ENCODE measurements at places on chromosomes 13 and 19.
A peak's percentile ranks its signal among the peaks of the same experiment; 100 is the strongest.

- DNase-seq, result no peak
Observed at GRCh38 chr19:16377521-16377920, 52.9 kb downstream of the KLF2 start.

GRCh38 chr19:1232652-1233072, 5.1 kb downstream of the CBARP start:
- no peak for DNase-seq

DNA sequence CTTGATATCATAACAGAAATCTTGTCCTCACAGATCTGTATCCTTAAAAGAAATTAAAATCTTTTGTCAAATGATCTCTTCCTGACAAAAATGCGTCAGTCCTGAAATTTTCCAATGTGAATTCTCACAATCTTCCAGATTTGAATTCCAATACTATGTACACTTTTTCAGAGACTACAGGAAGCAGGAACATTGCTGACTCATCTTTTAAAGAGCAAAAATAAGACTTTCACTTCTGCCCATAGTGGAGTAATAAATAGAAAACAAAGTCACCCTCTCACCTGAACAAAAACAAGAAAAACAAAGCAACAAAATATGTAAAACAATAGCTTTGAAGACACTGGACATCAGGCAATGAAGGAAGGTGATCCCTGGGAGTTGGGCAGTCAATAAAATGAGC, 167.0 kb upstream of the IPO5 start:
- no peak for DNase-seq

- no peak for DNase-seq
Observed at GRCh38 chr19:15279326-15279904, 47.2 kb upstream of the EPHX3 start.

DNA sequence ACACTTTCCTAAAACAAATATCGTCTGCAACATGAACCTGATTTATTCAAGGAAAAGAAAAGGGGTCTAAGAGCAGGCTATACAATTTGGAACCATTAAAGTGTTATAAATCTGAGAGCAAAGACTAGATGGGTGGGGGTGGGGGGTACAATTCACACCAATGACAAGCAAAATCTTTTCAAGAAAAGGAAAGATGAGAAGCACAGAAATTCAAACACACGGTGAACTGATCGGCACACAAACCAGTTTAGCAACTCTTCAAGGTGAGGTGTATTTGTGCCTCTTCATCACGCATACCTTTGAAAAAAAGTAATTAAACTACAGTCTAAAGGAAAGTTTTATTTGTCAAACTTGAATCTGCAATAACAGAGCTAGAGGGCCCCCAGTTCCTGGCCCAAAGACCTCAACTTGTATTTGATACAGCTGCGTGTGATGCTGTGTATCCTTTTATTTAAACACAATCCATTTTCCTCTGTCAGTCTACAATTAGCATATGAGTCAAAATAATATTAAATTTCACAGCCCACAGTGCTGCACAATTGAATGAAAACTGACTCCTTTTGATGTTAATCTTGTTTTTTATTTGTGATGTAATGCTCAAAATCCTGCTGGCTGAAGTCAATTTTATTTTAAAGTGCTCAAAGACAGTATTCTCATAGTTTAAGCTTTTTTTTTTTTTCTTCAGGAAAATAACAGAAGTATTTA, 14.2 kb downstream of the EFNB2 start:
- DNase-seq, result no peak

- peak; percentile 60 for DNase-seq
Observed at GRCh38 chr13:99086267-99087097, 108.6 kb upstream of the DOCK9 start.

DNA sequence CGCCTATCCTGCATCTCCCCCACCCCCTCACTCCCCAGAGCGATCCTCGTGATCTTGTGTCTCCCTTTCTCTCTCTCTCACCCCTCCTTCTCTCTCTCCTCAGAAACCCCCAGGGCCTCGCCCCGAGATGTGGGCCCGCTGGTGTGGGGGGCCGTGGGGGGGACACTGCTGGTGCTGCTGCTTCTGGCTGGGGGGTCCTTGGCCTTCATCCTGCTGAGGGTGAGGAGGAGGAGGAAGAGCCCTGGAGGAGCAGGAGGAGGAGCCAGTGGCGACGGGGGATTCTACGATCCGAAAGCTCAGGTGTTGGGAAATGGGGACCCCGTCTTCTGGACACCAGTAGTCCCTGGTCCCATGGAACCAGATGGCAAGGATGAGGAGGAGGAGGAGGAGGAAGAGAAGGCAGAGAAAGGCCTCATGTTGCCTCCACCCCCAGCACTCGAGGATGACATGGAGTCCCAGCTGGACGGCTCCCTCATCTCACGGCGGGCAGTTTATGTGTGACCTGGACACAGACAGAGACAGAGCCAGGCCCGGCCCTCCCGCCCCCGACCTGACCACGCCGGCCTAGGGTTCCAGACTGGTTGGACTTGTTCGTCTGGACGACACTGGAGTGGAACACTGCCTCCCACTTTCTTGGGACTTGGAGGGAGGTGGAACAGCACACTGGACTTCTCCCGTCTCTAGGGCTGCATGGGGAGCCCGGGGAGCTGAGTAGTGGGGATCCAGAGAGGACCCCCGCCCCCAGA, 12.8 kb upstream of the TOMM40 start:
- no peak for DNase-seq

DNA sequence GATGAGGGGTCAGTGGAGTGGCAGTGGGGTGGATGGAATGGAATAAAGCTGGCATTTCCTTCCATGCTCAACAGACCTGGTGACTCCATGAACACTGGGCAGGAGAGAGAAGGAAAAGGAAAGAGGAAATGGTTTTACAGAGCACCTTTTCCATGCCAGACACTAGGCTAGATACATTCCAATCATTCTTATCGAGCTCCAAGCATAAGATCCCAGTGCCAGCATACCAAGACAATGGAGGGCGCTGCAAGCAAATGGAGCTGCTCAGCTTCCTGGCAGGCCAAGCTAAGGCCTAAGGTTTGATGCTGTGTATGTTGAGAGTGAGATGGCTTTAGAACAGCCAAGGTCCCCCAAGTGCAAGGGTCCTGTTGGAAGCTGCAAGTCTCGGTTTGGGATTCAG, 113.2 kb downstream of the HSPH1 start:
- DNase-seq, result no peak

DNA sequence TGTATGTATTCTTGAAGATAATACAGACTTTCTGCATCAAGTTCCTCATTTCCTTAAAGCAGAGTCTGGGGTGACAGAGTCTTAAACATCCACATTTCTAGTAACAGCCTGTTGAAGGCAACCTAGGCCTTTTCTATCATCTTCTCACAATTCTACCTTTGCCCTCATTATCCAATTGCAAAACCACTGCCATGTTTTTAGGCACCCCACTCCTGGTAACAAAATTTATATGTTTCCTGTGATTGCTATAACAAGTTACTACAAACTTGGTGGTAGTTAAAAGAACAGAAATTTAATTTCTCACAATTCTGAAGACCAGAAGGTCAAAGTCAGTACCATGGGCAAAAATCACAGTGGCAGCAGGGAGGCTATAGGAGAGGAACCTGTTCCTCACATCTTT, 33.1 kb downstream of the TUBA3C start:
- DNase-seq, result no peak

GRCh38 chr13:92362717-92363116, 863.9 kb upstream of the GPC6 start:
- DNase-seq, result no peak

GRCh38 chr19:17488593-17489391, 18.5 kb downstream of the SLC27A1 start:
- DNase-seq, result peak; percentile 73

DNA sequence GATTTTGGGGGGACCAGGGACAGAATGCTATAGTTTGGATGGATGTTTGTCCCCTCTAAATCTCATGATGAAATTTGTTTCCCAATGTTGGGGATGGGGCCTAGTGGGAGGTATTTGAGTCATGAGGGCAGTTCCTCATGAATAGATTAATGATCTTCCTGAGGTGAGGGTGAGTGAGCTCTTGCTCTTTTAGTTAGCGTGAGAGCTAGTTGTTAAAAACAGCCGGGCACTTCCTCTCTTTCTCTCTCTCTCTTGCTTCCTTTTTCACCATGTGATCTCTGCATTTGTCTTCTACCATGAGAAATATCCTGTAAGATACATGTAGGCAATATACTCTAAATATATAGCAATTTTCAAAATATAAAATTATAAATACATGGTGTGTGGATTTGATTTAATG, 290.8 kb upstream of the PCDH9 start:
- no peak for DNase-seq

- no peak for DNase-seq
Observed at GRCh38 chr19:14181906-14182305, 24.1 kb downstream of the ADGRL1 start.

DNA sequence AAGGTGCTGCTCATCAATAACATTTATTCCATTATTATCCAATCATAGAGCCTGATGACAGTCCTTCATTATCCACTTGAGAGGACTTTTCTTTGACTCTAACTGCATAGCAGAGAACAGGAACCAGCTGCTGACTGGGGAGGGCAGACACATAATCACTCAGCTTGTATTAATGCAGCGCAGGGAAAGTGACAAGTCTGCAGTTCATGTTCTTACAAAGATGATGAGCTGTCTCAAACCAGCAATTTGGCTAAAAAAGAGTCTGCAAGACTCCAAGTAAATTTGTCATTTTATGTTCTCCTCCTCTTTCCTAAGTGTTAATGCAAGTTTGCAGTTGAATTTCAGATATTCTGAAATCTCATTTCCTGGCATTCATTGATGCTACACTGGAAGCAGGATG, 40.0 kb upstream of the CBY2 start:
- DNase-seq, result no peak

GRCh38 chr13:25253702-25254101, 33.6 kb downstream of the MTMR6 start:
- no peak for DNase-seq

DNA sequence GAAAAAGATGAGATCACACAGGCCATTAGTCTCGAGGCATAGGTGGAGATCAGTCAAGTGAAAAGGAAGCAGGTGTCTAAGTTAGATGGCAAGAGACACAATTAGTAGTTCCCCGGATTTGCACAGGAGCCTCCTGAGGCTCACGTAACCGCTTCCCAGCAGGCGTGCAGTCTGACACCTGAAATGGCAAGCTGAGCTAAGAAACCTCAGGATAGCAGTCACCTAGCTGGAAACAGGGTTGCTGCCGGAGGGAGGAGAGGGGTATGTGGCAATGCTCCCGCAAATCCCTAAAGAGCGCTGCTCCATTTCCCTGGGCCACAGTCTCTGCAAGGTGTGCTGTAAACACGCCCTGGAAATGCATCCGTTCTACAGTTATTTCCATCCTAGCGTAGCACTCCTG, 1151.0 kb downstream of the DIAPH3 start:
- DNase-seq, result no peak

GRCh38 chr13:104984296-104984818, 1551.1 kb downstream of the EFNB2 start:
- no peak for DNase-seq

GRCh38 chr19:48554385-48555091, 2.6 kb downstream of the SULT2B1 start:
- DNase-seq, result no peak

- DNase-seq, result no peak
Observed at GRCh38 chr19:5022066-5022860, 53.4 kb downstream of the KDM4B start.

DNA sequence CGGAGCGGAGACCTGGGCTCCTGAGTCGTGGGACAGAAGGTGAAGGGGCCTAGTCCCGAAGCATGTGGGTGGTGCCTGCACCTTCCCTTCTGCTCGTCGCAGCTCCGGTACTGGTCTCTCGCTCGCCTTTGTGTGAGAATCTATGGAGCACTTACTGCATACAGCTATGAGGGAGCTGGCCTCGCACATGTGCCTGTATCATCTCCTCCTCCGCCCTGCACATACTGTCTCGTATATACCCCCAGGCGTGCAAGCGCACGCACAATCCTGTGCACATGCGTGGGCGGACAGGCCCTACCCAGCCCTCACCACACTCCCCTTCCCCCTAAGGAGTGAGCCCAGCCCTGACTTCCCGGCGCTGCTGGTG, 8.7 kb downstream of the PIK3R2 start:
- DNase-seq, result no peak

GRCh38 chr13:31394506-31394905, 194.7 kb downstream of the B3GLCT start:
- no peak for DNase-seq

DNA sequence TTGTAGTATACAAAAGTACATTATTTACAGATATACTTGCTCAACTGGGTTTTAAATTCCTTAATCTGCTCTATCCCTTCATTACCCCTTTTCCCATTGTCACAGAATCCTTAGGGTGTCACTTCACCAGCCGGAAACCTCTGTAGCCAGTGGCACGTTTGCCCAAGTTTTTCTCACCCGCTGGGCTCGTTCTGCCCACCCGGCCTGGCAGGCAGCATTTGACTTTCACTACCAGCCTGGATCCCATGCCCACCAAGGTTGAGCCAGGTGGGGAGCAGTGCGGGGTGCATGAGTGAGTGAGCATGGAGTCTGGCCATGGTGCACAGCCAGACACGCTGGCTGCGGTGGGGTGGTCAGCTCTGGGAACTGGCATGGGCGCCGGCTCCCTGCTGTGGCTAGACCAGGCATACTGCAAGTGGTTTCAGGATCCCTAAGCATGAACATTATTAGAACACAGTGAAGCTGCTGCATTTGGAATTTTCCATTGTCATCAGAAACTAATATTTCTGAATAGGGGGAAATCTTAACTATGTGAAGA, 98.3 kb downstream of the NALCN start:
- no peak for DNase-seq

Measured in aorta (tissue), 5 donors.